Caudate nucleus (tissue), 63 donors: ENCODE measurements at places on chromosomes 12 and 14.
A peak's percentile ranks its signal among the peaks of the same experiment; 100 is the strongest.

DNA sequence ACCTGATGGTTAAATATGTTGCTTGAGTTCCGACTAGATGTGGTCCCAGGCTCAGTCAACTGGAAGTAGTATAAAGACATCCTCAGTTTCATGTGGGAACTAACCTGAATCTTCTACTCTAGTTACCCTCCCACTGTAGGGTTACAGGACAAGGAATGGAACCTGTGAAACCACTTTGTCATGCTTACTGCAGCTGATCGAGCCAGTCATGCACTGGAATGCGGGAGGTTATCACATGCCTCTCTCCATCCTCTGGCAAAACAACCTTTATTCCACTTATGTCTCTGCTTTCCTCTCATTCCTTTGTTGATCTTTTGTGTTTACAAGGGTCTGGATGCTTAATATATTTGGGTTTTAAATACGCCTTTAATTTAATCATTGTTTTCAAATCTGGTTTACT, 111.9 kb upstream of the DDHD1 start:
- no peak for DNase-seq

DNA sequence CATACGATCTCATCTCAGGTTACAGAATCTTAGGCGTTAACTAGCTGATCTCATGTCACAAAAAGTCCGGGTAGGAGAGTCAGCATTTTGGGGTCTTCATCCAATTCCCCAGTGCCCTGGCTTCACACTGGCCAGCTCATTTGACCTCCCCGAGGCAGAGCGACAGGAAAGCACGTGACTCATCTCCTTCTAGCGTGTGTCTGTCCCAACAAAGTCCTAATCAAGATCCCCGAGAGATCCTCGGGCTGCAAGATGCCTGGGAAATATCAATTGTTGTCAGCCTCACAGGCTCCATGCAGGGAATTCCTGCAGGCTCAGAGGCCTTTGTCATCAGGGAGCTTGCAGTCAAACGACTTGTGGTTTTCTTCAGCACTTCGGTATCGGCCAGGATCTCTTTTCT, 57.5 kb downstream of the ZNF664 start:
- no peak for DNase-seq

DNA sequence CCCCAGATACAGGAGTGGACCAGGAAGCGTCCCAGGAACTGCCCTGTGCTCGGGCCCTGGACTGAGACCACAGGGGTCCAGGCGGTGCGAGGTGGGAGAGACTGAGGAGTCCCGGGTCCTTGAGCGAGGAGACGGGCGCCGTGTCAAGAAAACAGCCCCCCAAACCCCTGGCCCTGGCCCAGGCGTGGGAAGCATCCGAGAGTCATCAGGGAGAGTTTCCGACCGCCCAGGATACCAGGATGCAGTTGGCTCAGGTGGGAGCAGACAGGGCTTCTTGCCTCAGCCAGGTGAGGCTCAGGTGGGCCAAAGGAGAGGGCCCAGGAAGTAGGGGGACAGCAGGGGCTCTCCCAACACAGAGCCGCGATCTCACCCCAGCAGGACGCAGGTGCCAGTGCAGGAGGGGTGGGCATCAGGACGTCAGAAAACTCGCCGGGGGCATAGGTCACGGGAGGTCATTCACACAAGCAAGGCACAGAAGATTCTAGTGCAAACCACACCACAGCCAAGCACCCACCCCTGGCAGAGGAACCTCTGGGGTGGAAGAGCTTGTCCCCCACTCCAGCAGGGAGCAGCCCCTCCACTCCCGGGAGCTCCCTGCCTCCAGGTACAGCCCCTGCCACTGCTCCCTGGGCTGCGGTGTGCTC, 102.5 kb upstream of the EIF5 start:
- DNase-seq: no peak

DNA sequence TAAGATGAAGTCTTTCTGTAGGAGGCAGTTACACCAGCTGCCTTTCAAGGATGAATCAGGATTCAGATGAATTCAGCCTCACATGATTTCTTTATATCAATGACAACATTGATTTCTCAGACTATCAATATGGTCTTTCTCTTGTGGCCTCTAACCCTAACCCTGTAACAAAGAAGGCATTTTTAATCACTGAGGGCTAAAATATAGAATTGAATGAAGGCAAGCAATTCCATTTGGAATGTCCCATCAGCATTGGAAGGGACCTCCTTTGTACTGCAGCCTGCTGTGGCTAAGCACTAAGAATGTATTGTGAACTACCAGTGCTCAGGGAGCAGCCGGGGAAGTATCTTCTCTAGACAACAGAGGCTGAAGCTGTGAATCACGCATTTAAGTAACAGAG, 90.6 kb upstream of the FRMD6 start:
- DNase-seq: no peak

GRCh38 chr12:104712968-104713367, 245.1 kb downstream of the SLC41A2 start:
- no peak for DNase-seq

GRCh38 chr12:57621497-57622292, 10.5 kb downstream of the ARHGEF25 start:
- DNase-seq: no peak

DNA sequence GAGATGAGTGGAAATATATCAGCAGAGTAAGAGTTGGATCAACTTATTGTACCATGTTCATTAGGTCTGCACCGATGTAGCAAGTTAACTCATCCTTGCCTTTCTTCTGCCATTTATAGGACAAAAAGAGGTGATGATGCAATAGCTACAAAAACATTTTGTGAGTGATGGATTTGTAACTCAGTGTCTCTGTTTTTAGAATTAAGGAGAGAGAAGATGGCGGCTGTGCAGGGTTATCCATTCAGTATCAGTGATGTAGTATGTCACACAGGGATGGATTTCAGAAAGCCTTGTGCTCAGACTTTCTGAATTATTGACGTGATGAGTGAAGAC, 62.1 kb upstream of the GNPNAT1 start:
- no peak for DNase-seq

DNA sequence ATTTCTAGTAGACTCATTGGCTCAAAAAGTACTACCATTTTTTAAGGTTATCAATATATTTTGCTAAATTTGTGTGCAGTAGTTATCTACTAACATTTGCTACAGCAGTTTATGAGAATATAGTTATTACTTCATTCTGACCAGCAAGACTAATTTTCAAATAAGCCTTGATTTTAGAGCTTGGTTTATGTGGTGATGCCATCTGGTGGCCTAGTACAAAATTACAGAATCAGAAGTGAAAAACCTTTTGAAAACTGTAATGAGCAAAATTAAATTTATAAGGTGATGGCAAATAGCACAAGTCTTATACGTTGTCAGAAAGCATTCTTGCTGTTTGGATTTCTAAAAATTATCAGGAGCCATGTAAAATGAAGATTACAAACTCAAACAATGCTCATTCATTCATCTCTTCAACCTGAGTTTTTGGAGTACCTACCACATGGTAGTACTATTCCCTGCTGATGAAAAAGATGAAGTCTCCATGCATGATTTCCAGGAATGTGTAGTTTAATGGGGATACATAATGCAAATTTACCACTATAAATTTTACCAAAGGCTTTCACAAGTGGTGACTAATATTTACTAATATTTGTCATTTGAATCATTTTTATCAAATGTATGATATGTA, 51.0 kb downstream of the MAGOHB start:
- no peak for DNase-seq

- DNase-seq: no peak
These were observed 7.9 kb upstream of the AK7 start for GRCh38 chr14:96384053-96384452.

GRCh38 chr12:68264857-68265256, 11.5 kb upstream of the IL22 start:
- no peak for DNase-seq

GRCh38 chr12:109815757-109816617, 17.2 kb downstream of the TRPV4 start:
- DNase-seq: no peak

GRCh38 chr14:79525416-79525815, 685.9 kb downstream of the DIO2 start:
- no peak for DNase-seq

- DNase-seq: no peak
These were observed 26.0 kb downstream of the MAPK1IP1L start for GRCh38 chr14:55077170-55078151.

DNA sequence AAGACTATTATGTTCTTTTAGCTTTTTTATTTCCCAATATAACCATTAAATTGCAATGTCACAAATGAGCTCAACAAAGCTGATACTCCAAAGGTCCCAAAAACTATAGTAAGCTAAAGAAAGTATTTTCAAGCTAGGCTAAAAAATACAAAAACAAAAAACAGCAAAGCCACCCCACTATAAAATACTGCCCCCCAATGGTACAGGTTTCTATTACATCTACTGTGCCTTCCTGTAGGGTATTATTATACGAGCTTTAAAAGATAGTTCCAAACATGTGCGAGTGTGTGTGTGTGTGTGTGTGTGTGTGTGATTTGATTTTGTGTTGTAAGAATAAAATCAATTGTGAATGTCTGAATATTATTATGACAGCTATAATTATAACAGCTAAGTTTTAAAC, 1.1 kb downstream of the IFNG start:
- no peak for DNase-seq

DNA sequence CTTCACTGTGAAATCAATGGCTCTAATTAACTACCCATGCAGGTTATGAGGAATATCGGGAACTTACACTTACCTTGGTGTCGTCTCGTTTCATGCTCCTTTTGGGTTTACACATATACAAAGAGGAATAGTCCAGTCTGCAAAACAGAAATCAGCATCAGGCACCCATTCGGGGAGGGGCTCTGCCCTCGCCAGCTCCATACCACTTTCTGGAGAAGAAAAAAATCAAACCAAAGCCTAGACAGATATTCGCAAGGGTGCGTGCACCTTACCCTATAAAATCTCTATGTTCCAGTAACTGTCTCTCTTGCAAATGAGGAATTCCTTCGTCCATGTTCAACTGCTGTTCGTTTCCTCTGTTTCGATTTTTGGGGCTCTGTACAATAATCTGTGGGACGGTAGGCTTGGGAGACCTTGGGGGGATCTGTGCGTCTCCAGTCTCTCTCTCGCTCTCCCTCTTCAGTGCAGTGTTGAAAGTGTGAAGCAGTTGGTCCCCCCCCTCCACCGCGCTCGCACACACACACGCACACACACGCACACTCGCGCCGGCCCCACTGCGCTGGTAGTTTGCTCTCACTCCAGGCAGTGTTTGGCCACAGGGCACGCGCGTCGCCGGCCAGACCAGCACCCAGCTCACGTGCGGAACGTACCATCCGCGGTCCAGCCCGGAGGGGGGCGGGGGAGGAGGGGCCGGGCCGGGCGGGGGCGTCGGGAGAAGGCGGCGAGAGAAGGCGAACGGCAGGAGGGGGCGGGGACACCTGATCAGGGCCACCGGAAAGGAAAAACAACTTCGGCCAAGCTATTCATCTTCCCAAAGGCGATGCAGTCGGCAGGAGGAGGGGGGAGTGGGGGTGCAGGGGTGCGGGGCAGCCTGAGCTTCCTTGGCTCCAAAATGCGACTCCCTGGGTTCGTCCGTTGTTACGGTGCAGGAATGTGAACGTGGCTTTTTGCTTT, at the start of gene BHLHE41:
Gene BHLHE41, minus strand, starts transcription at position 592 of the 954 bp plus-strand sequence. Its CDS starts 258 bp downstream, at position 334.
- peak; percentile 72 for DNase-seq

- DNase-seq: no peak
These were observed 286.4 kb upstream of the PRKD1 start for GRCh38 chr14:30214014-30214413.

- DNase-seq: no peak
These were observed 41.3 kb upstream of the BCL7A start for GRCh38 chr12:121980191-121980891.

- no peak for DNase-seq
These were observed 216.0 kb upstream of the RGS6 start for GRCh38 chr14:71716041-71716772.

GRCh38 chr14:68849416-68849815, 56.5 kb upstream of the ZFP36L1 start:
- no peak for DNase-seq

DNA sequence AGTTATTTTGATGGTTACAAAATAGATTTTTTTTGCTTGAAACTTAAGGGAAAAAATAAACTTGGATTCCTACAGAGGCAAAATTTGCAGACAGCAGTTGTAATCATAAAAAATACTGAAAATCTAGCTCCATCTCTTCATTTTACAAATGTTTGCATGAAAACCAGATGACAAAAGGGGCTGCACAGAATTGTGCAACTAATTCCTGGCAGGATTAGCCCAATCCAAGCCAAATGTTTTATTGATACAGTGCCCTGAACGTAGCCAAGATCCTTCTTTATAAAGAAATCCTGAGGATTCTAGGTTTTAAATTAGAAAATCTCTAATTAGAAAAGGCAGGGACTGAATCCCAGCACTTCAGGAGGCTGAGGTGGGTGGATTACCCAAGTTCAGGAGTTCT, 356.4 kb upstream of the SEL1L start:
- no peak for DNase-seq

GRCh38 chr12:52790427-52791270, 5.3 kb downstream of the KRT3 start:
- DNase-seq: no peak

GRCh38 chr14:34742270-34743115, 28.1 kb upstream of the CFL2 start:
- no peak for DNase-seq

DNA sequence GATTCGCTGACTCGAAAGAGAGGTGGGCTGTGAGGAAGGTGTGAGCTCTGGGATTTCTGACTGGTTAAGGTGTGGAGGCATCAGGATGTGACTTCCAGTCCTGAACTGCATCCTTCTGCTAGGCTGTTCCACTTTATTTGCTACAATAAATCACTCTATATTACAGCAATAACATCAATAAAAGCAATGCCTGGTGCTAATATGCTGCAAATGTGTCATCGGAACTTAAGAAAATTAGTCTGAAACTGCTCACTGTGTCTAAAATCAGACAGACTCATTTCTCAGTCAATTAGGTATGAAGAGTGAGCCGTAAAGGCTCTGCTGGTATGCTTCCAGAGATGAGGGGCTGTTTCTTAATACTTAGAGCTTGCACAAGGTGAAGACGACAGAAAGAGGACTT, 126.6 kb downstream of the HELB start:
- no peak for DNase-seq

DNA sequence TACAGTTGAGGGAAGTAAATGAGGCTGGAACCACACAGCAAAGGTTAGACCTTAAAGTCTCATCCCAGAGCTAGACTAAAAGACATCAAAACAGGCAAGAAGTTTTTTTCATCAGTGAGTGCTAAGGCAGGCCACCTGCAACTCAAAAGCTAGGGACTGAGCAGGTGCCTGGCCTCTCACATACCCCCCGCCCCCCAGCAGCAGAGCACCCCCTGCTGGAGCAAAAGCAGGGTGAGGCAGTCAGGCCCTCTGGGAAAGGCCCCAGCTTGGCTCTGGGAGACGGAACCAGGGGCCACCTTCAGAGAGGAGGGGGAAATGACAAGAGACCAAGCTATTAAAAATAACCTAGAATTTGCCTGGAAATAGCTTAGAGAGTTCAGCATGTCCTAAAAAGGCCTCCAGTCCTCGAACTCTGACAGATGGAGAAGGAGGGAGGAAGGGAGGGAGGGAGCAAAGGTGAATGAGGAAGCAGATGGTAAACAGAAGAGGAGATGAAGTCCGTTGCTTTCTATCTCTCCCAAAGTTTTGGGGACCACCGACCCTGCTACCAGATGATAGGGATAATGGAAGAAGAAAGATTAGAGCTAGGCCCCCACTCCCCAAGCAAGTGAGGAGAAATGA, 1.8 kb downstream of the ITGA7 start:
- DNase-seq: no peak

- DNase-seq: peak; percentile 15
These were observed 58.8 kb downstream of the TTC7B start for GRCh38 chr14:90757452-90757851.

- no peak for DNase-seq
These were observed 41.9 kb downstream of the VWF start for GRCh38 chr12:6082613-6083012.
